ENCODE measurements at places on chromosomes 2 and 18.

- no peak for DNase-seq
Observed at GRCh38 chr2:170222842-170223241, 44.9 kb downstream of the MYO3B start.

DNA sequence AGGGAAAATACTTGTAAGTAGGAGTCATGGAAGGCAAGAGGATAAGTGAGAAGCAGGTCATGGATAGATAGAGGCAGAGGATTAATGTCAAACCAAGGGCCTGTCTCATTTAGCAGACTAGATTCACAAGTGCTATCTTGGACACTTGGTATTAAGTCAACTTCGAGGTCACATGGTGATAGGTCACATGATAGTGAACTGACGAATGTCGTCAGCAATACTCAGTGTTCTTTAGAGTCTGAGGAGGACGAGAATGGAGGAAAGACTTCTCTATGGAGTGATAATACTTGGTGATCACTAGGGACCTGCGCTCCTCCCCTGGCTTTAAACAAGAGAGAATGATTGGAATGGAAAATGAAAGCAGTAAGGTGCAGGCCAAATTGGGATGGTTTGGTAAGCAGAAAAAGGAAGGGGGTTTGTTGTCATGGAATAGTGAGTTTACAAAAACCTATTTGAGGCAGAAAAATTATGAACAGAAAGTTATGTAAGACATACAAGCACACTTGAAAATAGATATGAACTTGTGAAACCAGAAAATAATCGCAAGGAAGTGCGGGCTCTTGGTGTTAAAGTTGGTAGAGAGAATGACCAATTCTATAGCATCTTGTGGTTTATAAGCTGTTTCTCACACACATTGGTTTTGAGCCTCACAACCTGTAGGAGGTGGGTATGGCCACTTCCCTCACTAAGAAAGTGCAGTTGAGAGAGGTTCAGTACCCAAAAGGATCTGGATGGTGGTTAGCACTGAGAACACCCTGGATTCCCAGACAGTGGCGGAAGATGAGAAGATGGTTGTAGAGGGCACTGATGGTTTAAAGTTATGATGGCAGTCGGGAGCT lies 141.5 kb downstream of the WDSUB1 start:
- DNase-seq, result no peak

- DNase-seq, result no peak
Observed at GRCh38 chr2:199302851-199303250, 154.9 kb downstream of the SATB2 start.

DNA sequence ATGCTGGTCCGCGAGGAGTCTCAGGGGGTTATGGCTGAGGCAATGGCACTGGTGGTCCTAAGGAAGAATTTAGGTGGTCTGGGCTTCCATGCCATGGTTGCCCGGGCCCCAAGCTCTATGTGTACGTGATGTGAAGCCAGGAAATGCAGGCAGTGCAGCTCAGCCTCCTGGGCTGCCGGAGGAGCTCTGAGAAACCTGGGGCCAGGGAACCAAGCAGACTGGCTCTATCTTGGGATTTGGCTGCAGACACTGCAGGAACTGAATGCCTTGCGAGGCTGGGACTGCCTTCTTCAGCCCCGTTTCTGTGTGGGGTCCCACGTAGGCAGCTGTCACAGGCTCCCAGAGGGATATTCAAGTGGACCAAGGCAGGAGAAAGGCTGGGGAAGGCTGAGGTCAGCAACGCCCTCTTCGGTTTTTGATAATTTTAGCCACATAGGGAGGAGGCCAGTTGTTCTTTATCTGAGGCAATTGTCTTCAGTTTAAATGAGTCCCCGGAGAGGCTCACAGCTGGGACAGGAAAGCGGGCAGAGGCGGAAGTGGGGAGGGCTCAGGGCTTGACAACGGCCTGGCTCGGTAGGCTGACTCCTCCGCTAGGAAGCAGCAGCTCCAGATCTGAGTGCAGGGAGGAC lies 77.7 kb downstream of the RHOB start:
- DNase-seq, result no peak

DNA sequence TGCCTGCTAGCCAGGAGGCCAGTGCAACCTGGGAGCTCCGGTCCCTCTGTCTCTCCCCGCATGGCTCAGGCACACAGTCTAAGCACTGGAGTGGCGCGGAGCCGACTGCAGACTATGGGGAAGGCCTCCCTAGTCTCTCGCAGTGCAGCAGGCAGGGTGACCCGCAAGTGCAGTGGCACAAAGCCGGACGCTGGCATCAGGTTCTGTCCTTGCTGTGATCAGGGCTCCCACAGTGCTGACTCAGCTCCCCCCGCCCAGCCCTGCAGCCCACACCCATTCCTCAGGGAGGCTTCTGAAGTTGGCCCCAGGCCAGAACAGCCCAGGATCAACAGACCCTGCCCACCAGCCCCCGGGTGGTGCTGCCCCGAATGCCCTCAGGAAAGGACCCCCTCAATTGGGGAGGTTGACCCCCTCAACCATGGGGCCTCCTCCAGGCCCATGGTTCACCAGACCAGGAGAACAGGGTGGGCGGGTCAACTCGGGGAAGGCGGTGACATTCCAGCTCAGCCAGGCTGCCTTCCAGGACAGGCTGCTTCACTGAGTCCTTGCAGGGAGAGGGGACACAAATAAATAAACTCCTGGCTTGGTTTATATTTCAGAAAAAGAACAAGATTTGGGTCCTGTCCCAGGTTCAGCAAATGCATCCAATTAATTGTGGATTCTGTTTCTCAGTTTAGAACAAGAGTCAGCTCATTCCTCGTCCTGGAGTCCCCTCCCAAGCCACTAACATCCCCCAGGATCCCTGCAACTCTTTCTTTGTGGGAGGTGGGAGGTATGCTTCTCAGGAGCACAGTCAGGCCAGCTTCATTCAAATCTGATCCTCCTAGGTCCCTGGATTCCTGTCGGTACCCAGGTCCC lies 12.2 kb downstream of the BIN1 start:
- DNase-seq, result no peak

GRCh38 chr2:11796190-11797171 lies 50.0 kb downstream of the LPIN1 start:
- no peak for DNase-seq

DNA sequence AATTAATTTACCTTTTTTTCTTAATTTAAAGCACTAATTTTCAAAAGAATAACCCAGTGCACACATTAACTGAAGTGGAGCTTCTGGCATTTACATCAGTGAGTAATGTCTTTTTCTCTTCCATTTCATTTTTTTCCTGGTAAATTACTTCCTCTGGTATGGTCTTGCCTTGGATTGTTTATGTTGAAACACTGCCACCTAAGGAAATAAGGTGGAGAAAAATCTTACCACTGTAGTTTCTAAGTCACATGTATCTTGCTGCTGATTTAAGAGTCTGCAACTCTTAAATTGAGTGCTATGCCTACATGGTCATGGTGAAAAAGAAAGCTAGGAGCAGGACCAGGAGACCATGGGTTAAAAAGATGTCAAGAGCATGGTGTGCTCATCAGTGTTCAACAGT lies 51.0 kb downstream of the TTC27 start:
- DNase-seq, result no peak

GRCh38 chr2:104215269-104216161 lies 638.4 kb upstream of the POU3F3 start:
- no peak for DNase-seq

DNA sequence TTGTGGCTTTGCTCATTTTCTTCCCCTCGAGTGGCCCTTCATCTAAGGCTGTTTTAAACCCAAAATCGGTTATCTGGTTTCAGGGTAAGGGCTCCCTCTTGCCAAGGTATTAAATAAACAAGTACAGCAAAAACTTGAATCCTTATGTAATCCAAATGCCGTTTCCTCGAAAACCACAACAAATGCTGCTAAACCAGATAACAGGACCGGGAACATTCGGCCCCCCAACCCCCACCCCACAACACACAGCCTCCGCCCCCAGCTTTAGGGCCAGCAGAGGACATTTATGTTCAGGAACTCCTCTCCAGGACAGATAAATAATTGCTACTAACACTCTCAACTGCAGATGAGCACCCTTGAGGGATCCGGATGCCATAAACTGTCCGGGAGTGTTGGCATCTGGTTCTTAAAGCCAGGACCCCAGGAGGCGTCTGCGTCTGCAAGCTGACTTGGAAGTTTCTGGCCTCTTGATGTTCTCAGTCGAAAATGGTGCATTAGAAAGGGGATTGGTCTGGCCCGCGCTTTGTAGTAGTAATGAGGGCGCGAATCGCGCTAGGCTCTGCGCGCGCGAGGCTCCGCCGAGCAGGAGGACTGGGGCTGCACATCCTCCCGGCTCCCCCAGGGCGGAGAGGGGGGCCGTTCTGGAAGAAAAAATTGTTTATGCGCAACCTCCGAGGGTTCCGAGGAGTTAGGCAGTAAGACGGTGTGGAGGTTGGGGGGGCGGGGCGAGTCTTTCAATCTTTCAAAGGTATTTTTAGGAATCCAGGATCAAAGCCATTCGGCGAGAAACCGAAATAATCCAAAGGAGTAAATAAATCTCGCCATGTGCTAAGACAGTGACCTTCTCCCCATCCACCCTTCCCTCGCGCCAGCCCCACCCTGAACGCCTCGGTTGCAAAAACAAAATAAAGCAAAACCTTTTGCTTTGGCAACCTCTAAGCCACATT lies 3.9 kb upstream of the ID2 start:
- peak; percentile 43 for DNase-seq

- no peak for DNase-seq
Observed at GRCh38 chr2:120871881-120872620, 136.4 kb downstream of the GLI2 start.

All from stimulated activated naive CD8-positive, alpha-beta T cell treated with anti-CD3 and anti-CD28 coated beads, Interleukin-15, Interleukin-2, amounts not matched to agents 100 U/mL and 50 U/mL, for 24 hours (primary cell).